ENCODE measurements at places on chromosomes 5 and 9. TPM values are rescaled to one million over a fixed set of nuclear protein-coding genes. Genes with fewer than 3 reads are reported as not detected.
A peak's percentile ranks its signal among the peaks of the same experiment; 100 is the strongest.

Gene ABL1
- 30.7 TPM for total RNA-seq

Gene ACTBL2
- total RNA-seq, result not detected

DNA sequence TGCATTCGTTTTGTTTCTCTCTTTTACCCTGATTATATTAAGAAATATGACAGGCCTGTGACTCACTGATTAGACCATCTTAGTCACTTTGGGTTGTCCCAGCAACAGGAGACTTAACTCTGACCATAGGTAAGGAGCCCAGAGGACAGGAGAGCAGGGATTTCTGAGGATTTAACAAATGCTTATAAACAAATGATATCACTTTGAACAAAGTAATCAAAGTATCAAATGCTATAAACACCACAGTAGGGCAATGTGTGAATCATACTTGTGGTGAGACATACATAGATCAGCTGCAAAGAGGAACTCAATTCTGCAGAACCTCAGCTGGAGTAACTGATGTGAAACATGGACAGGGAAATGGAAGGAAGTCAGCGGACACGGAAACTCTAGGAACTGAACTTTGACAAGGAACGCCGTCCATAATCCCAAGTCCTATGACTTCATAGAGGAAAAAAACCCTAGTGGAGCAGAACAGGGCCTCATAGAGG, 190.6 kb upstream of the MSX2 start:
- H3K4me3 ChIP-seq, result no peak overlapping the region
- peaks cover 52% of the 10 kb centered on the region for H3K27me3 ChIP-seq
- no peak for DNase-seq
- H3K27ac ChIP-seq, result no peak overlapping the region
- peaks cover 6% of the 10 kb centered on the region for H3K4me1 ChIP-seq
- no peaks in the 10 kb centered on the region for H3K36me3 ChIP-seq

- H3K36me3 ChIP-seq, result no peaks in the 10 kb centered on the region
- H3K4me1 ChIP-seq, result peaks cover 77% of the 10 kb centered on the region
- no peaks in the 10 kb centered on the region for H3K27me3 ChIP-seq
- peak overlapping the region; percentile 65 for H3K27ac ChIP-seq
- H3K4me3 ChIP-seq, result no peak overlapping the region
These were observed 43.9 kb downstream of the PAM start for GRCh38 chr5:102799017-102799416.

GRCh38 chr5:76664079-76664478, 40.9 kb upstream of the F2RL2 start:
- no peak overlapping the region for H3K4me3 ChIP-seq
- no peaks in the 10 kb centered on the region for H3K27me3 ChIP-seq
- DNase-seq, result no peak

Measured in left ventricle myocardium inferior (tissue), 1 donor.